ENCODE measurements at places on chromosomes 11 and 22.

GRCh38 chr11:88478136-88478815, 140.7 kb upstream of the CTSC start:
- DNase-seq = no peak

DNA sequence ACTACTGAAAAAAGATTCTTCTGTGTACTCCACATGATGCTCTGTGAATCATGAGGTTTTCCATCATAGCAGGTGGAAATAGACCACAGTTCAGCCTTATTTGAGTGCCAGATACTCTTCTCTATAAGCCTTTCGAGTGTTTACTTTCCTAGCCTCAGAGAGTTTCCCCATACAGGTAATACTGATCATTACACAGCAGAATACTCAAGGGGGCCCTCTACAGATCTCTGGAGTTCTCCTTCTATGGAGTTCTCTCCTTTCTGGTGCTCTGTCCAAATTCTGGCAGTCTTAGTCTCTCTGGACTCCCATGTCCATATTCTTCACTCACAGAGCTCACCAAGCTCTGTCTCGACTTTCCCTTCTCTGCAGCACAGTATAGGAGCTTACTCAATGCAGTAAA, 175.7 kb upstream of the CARD18 start:
- DNase-seq = no peak

DNA sequence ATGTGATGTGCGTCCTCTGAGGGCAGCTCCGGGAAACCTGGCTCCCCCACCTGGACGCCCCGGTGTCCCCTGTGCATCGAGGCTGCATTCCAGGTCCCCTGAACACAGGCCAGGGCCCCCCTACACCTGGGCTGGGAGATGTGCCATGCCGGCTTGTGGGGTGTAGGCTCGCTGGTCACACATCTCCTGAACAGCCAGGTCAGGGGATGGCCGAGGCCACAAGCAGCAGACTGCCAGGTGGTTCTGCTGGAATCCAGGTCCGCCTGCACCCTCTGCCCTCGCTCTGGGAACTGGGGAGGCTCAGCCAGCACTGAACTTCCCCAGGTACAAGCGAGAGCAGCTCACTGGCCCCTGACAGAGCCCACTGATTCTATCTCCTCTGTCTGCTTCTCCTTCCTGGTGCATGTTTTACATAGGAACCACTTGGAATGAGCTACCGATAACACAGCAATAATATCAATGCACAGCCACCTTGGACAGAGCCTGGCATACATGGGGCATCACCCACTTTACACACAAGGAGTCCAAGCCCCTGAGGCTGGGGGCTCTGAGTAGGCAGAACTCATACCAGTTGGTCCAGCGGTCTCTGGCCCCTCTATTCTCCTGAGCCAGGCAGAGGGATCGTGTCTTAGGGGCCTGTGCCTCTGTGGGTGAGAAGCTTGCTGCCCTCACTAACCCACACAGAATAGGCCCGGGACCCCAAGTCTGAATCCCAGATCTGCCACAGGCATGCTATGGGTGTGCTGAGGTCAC, 46.8 kb downstream of the TBX1 start:
- no peak for DNase-seq

- DNase-seq = no peak
Observed at GRCh38 chr11:45181889-45182550, 35.6 kb downstream of the PRDM11 start.

DNA sequence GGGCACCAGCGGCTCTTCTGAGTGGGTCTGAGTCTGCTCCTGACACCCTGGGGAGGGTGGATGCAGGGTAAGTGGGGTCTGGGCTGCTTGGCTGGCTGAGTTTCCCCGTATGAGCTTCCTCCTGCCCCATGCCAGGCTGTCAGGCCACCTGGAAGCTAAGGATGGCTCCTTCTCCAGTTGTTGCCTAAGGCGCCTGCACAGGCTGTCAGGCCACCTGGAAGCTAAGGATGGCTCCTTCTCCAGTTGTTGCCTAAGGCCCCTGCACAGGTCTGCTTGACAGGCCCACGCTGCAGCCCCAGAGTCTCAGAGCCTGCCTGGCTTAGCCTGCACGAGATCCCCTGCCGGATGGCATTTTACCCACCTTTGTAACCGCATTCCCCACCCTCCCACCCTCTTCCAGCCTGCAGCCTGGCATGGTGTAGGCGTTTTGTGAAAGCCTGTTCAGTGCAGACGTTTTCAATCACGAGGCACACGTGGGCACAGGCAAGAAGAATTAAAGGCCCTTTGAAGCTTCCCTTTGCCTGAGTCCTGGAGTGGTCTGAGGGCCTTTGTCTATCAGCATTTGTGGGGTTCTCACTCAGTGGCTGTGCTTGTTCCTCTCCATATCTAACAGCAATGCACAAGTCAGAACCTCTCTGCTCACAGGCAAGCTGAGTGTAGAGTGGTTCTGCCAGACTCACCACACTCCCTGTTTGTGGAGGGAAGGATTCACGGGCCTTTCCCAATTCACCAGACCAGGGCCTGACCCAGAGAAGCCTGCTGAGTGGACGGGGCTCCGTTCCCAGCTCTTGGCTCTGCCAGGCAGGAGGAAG, 40.2 kb upstream of the B3GAT1 start:
- DNase-seq = no peak

DNA sequence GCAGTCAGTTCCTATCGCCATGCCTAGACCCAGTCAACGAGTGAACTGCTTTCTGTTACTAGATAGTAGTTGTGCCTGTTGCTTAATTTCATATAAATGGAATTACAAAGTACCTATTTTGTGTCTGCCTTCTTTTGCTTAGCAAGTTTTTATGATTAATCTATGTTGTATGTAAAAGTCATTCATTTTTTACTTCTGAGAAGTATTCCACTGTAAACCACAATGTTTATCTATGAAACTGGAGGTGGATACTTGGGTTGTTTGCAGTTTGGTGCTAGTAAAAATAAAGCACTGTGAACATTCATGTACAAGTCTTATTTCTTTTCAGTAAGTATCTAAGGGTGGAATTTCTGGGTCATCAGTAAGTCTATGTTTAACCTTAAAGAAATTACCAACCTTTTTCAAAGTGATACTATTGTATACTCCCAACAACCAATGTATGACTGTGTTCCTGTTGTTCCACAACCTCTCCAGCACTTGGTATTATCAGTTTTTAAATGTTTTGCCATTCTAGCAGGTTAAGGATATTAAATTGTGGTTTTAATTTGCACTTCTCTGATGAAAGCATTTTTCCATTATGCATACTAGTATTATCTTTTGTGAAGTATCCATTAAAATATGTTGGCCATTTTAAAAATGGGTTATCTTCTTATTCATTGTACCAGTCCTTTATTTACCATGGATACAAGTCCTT, 68.2 kb downstream of the DNAJC24 start:
- peak; percentile 44 for DNase-seq

- no peak for DNase-seq
Observed at GRCh38 chr11:125239585-125240560, 75.3 kb downstream of the PKNOX2 start.

GRCh38 chr11:94201004-94201465, 72.4 kb downstream of the PANX1 start:
- DNase-seq = no peak

DNA sequence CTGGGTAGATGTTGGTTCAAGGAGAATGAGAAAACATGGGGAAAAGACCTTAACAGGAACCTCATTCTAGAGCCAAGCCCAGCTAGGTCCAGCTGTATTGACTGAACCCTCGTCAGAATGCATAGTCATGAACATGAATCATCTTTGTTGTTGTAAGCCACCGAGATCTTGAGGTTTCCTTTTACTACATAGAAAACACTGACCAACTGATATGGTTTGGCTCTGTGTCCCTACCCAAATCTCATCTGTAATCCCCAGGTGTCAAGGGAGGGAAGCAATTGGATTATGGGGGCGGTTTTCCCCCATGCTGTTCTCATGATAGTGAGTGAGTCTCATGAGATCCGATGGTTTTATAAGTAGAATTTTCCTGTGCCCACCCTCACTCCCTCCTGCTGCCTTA, 19.4 kb upstream of the PHOX2A start:
- DNase-seq = peak; percentile 18

- no peak for DNase-seq
Observed at GRCh38 chr11:11782532-11783110, 59.2 kb upstream of the USP47 start.

- DNase-seq = no peak
Observed at GRCh38 chr11:79400717-79401330, 40.0 kb downstream of the TENM4 start.

DNA sequence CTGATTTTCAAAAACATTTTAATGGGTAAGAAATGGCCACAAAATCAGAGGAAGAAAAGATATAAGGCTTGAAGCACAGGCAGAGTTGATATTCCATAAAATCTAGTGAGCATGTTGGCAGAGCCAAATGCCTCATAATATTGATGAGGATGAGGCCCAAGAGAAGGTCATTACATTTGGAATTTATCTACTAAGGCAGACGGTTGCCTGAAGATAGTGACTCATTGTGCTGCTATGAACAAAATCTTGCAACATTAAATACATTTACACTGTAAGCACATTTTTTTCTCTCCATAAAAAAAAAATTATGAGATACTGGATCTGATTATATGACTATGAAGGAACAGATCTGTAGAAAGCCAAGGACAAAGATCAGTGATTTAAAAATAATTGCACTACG, 881.4 kb upstream of the CHORDC1 start:
- DNase-seq = peak; percentile 80

- DNase-seq = no peak
Observed at GRCh38 chr11:48164836-48165235, 51.8 kb upstream of the OR4B1 start.

DNA sequence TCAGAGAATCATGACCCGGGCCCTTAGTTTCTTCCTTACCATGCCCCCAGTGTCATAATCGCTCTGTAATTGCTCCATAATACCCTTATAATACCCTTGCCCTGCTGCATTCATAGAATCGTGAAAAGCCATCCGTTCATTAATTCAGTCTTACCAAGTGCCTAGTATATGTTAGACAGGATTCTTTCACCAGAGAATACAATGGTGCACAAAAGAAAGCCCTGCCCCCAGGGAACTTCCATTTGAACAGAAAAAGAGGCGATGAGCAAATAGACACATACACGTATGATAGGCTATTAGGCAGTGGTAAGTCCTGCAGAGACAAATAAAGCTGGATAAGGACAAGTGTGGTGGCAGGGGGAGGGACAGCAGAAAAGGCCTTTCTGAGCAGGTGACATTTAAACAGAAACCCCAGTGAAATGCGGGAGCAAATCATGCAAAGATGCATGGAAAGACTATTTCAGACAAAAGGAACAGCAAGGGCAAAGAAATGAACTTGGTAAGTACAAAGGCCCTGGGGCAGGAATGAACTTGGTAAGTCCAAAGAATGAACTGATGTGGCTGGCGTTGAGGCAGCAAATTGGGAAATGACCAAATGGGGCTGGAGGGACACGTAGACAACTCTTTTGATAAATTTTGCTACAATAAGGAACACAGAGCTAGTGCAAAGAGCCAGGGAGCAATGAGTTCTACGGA, 74.6 kb upstream of the CREB3L1 start:
- no peak for DNase-seq

GRCh38 chr11:123357353-123357989, 72.6 kb upstream of the GRAMD1B start:
- DNase-seq = no peak

DNA sequence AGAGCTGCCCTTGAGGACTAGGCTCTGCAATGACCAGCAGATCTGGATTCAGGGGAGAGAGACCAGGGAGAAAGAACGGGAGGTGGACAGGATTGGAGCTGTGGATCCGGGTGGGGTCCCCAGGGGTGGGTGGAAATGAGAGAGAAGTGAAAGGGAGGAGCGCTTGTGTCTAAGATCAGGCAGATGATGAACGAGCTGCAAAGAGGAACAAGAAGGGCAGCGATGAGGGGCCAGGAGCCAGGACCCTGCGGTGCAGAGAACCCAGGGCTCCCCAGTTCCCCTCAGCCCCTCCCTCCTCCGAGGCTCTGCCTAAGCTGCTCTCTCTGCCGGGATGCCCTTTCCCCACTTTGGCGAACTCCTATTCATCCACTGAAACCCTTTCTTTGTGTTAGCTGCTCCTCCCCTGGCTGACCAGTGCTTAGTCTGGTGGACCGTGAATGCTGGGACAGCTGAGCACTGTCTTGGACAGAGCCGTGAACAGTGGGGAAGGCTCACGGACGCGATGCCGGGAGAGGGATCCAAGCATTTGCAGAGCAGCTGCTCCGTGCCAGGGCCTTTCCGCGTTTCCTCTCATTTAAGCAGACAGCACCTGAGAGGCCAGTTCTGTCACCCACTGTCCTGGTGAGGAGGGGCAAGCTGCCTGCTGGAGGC, 35.9 kb downstream of the SHISAL1 start:
- no peak for DNase-seq

DNA sequence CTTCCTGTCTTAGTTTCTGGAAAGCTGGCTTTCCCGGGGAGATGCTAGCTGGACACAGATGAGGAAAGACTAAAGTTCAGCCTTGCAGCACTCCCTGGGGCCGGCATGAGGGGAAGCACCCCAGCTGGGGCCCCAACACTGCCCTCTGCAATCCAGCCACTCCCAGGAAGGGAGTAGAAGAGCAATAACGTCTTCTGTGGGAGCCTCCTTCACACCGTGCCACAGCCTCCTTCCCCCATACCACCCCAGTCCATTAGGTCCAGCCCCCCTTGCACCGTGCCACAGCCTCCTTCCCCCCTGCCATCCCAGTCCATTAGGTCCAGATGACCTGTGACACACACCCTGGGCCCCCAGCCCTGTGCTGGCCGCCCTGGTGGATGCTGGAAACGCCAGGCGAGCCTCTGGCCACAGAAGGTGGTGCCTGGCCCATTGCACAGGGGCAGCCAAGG, 44.1 kb upstream of the PRDM11 start:
- DNase-seq = peak; percentile 46

- no peak for DNase-seq
Observed at GRCh38 chr11:123238297-123238696, 43.2 kb upstream of the CLMP start.

- no peak for DNase-seq
Observed at GRCh38 chr11:122863704-122864326, 18.7 kb upstream of the JHY start.

DNA sequence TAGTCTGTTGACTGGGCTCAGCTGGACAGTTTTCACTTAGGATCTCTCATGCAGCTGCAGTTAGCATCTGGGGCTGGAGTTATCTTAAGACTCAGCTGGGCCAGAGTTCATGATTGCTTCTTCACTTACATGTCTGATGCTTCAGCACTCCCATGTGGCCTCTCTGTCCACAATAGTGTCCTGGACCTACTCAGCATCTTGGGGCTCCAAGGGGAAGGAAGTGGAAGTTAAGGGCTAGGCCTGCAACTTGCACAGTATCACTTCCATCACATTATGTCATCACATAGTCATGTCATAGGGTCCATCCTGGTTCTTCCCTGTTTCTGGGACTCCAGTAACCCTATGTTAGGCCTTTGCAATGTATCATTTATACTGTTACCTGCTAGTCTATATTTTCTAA, 115.9 kb downstream of the C11orf65 start:
- no peak for DNase-seq

- DNase-seq = no peak
Observed at GRCh38 chr11:93492464-93493251, 50.5 kb downstream of the SMCO4 start.

GRCh38 chr11:121466063-121466794, 13.5 kb upstream of the SORL1-AS1 start:
- peak; percentile 99 for DNase-seq

GRCh38 chr11:86482692-86483091, 108.0 kb downstream of the CCDC81 start:
- no peak for DNase-seq

GRCh38 chr22:37428649-37429586, 1.6 kb upstream of the ELFN2 start:
- DNase-seq = no peak

- DNase-seq = no peak
Observed at GRCh38 chr11:57500515-57500914, 15.0 kb downstream of the SLC43A1 start.

- DNase-seq = no peak
Observed at GRCh38 chr11:1023811-1024596, 12.5 kb downstream of the MUC6 start.
